IPS-NIHi11 (cell line): ENCODE measurements at places on chromosomes 3 and 15.

- DNase-seq = no peak
These were observed 78.9 kb downstream of the CDIN1 start for GRCh38 chr15:36658312-36658711.

GRCh38 chr3:105844704-105845103 lies 24.1 kb downstream of the CBLB start:
- DNase-seq = no peak

GRCh38 chr3:157175691-157176507 lies 16.0 kb upstream of the CCNL1 start:
- peak; percentile 63 for DNase-seq

DNA sequence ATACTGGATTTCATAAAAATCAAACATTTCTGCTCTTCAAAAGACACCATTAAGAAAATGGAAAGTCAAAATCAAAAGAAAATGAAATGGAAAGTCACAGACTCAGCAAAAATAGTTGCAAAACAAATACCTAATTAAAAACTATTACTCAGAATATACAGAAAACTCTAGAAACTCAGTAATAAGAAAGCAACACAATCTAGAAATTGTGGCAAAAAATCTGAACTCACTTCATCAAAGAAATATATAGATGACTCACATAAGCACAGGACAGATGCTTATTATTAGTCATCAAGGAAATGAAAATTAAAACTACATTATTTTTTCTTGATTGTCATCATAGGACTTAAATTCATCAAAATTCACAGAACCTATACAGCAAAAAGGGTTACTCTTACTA lies 430.0 kb downstream of the SHQ1 start:
- no peak for DNase-seq

- peak; percentile 4 for DNase-seq
These were observed 33.7 kb downstream of the ZBTB20 start for GRCh38 chr3:115113367-115113766.

DNA sequence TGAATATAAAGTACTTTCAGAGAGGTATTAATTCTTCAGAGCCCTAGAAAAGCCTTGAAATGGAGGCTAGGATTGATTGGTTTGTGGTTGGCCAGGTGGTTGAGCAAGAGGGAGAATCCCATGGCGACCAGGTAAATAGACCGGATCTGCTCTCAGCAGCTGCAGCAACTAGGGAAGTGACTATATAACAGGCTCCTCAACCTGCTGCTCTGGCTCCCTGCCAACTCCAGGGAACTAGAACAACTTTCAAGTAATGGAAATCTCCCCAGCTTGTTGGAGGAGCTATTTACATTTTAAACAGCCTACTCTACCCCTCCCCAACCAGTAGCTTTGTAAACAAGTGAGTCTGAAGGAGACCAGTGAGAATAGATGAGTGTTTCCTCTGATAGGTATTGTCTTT lies 121.8 kb upstream of the CADM2 start:
- peak; percentile 74 for DNase-seq

GRCh38 chr3:108053067-108053466 lies 37.8 kb downstream of the CD47 start:
- DNase-seq = no peak

DNA sequence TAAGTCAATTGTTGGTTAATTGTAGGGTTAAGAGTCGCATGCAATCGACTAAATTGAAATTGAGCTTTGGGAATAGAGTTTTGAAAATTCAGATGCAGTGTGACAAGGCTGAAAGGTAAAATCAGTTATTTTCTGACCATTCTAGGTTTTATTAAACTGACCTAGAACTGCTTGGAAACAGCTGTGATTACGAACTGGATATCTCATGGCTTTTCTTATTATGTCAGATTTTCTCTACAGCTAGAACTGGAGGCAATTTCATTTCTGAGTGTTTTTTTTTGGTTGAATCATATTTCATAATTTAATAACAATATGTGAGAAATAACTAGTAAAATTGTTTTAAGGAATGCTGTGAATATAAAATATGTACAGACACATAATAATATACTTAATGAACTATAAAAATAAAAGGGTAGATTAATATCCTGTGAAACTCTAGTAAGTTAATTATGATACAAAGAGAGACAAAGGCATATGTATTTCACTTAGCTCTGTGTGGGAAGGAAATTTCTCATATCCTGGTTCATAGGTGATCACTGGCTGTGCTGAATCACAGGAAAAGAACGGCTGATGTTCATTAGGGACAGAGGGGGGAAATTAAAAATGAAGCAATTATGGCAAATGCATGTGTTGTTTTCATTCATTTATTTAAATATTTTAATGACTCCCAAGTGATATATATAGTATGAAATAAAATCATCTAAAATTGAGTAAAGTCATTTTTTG lies 403.2 kb downstream of the ZIC1 start:
- DNase-seq = no peak

DNA sequence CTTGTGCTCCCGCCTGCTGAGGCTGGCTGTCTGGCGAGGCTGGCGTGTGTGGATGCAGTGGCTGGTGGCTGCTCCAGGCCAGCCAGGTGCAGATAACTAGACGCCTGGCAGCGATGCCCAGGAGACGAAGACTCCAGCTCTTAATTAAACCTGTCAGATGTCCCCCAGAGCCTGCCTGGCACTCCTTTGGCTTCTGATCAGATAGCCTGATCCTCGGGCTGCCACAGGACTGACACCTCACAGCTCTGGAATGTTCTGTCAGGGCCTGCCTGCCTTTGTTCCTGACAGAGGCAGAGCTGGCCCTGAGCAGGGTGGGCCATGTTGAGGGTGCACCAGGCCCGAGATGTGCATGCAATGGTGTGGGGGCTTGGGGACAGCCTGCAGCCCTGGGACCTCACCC lies 36.5 kb downstream of the PLXNA1 start:
- no peak for DNase-seq

DNA sequence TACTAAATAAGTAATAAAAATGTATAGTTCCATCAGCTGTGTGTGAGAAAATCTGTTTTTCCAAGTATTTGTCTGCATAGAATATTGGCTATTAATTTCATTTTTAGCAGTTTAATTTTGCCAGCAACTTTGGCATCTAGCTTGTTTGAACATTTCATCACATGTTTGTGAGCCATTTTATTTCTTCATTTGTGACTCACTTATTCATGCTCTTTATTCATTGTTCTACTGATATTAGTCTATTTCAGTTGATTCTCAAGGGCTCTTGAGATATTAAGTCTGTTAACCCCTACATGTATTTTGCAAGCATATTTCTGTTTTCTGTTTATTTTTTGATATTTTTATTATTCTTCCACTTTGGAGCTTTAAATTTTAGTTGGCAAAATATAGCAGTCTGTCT lies 74.0 kb upstream of the PHLDB2 start:
- no peak for DNase-seq

- DNase-seq = peak; percentile 61
These were observed 10.9 kb downstream of the TTLL3 start for GRCh38 chr3:9820946-9821345.

DNA sequence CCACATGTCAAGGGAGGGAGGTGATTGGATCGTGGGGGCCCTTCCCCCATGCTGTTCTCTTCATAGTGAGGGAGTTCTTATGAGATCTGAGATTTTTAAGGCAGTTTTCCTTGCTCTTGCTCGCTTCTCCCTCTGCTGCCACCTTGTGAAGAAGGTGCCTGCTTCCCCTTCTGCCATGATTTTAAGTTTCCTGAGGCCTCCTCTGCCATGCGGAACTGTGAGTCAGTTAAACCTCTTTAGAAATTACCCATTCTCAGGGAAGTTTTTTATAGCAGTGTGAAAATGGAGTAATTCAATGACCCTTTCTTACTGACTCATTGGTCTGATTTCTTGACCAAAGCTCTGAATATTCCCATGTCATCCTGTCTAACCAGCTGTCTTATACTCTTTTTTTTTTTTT lies 484.4 kb upstream of the TPRG1 start:
- DNase-seq = no peak

DNA sequence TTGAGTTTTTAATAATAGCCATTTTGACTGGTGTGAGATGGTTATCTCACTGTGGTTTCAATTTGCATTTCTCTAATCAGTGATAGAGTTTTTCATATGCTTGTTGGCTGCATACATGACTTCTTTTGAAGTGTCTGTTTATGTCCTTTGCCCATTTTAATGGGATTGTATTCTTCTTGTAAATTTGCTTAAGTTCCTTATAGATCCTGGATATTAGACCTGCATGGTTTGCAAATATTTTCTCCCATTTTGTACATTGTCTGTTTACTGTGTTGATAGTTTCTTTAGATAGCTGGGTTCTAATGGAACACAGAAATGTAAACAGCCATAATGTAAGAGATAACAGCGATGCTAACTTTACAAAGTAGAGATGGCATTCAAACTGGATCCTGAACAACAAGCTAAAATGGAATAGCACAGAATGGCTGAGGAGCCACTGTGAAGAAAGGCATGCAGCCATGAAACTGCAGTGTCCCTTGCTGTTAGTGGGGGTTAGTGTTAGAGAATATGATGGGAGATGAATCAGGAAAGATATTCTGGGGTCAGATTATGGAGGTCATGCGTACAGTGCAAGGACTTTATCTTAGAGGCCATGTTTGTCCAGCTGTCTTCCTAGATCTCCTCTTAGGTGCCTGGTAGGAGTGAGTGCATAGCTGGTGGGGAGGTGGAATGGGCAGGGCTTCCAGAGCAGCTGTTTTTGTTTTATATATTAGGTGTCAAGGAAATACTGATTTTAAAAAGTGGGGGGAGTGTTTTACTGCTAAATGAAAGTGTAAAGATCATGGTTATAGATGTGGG lies 48.1 kb downstream of the BBS4 start:
- no peak for DNase-seq

DNA sequence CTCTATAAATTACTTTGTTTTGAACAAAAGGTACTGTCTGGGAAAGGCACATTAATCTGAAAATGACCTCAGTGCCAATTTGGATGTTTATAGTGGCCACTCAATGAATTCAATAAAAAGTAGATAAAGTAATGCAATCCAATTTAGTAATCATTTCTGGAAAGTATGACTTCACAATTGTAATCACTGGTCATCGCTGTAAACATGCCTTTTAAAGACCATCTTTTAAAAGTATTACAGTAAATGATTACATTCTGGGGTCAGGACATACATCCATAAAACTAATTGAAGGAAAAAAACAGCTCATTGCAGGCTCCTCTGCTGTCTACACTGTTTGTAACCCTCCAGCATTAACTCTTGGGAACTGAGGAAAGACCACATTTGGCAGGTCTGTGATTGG lies 43.2 kb downstream of the HRH1 start:
- no peak for DNase-seq

DNA sequence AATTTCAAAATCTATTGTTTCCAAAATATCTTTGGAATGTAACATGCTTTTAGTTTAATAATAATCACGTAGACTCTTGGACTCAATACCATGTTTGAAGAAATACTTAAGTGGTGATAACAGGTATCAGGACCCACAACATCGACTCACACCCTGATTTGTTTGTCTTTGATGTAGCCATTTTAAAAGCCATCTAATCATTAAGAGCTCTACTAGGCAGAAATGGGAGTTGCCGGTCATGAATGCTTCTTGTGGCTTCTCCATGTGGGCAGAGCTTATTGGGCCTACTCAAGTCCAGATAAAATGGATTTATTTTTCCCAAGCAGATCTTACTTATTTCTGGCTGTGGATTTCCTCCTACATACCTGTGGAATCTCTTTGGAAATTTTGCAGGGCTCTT lies 261.6 kb upstream of the NR2F2 start:
- no peak for DNase-seq

- DNase-seq = no peak
These were observed 45.8 kb upstream of the DYNC1LI1 start for GRCh38 chr3:32616267-32616962.

DNA sequence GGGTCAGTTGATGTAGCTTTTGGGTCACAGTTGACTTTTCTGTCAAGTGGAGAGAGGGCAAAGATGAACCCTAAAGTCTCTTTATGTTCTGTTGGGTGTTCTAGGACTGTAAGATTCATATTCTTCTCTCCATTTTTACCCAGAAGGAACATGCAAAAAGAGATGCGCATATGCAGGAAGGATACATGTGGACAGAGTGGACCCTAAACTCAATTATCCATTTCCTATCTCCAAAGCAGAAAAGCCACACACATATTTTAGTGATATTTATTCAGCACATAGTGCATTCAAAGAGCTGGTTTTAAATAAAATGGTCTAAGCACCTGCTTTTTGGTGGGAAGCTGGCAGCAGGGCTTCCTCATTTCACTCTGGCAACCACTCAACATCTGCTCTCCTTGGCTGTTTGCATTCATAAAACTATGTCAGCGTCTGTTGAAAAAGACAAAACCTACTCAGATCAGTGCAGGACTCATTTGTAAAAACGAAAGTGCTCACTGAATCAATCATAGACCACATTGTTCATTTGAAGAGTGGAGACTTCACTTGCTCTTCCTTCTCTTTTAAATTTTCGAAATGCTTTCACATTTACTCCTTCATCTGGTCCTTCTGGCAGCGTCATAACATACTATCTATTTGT lies 96.6 kb downstream of the SEMA6D start:
- DNase-seq = no peak

- DNase-seq = peak; percentile 84
These were observed 927 bp downstream of the CHDH start for GRCh38 chr3:53845103-53845880.

- DNase-seq = no peak
These were observed 19.2 kb upstream of the ITPKA start for GRCh38 chr15:41474436-41474835.

- DNase-seq = peak; percentile 16
These were observed 124.3 kb downstream of the CTNNB1 start for GRCh38 chr3:41323467-41324155.

DNA sequence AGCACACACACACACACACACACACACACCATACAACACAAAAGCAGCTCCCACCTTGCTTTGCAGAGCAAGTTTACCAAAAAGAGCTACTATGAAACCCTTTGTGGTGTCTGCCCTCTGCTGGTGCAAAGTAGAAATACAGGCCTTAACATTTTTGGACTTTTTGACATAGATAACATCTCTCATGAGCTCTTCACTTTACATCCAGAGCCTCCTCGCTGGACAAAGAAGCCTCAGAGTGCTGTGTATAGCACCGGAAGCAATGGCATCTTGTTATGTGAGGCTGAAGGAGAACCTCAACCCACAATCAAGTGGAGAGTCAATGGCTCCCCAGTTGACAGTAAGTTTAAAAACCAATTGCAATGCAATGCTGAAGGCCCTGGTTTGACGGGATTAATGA lies 157.9 kb downstream of the CHL1 start:
- DNase-seq = peak; percentile 9
